NCI-H2107 (cell line): ENCODE measurements at places on chromosomes 5 and 9.

- peak; percentile 16 for DNase-seq
These were observed 47.2 kb downstream of the GPBP1 start for GRCh38 chr5:57221049-57221568.

GRCh38 chr5:175854231-175855040 is 16.9 kb upstream of the CPLX2 start:
- no peak for DNase-seq

DNA sequence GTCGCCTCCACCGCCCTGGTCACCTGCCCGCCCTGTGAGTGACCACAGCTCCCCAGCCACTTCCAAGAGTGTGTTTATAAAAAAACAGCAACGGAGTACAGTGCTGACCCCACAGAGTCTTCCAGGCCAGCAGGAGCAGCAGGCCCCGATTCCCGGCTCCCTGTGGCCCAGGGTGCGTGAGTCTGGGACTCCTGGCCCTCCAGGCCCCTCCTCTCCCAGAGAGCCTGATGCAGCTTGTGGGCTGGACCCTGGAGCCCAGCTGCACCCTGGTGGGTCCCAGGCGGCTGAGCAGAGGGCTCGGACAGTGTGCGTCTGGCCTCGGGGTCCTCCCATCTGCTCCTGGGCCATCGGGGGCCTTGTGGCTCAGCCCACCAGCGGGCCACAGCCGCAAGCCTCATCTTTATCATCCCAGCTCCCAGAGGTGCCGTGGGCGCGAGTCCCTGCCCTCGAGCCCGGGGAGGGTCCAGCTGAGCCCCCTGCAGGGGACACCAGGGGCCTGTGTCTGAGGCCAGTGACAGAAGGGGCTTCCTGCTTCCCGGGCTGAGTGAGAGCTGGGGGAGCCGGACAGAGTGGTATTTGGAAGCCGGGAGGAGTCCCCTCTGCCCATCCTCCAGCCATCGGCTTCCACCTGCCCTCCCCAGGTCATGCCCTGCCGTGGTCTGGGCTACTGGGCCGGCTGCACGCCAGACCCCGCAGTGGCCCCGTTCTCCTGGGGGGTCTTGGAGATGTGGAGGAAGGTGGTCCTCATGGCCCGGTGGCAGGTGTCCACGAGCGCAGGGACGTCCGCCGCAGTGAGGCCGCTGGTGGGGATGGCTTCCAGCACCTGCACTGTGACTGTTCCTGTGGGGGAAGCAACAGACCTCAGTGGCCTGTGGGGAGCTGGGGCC is 10.6 kb downstream of the EGFL7 start:
- no peak for DNase-seq

- no peak for DNase-seq
These were observed 11.3 kb downstream of the SHOC1 start for GRCh38 chr9:111783424-111783823.

GRCh38 chr5:33423018-33423630 is 17.6 kb upstream of the TARS1 start:
- no peak for DNase-seq

GRCh38 chr9:2740616-2741015 is 23.3 kb downstream of the KCNV2 start:
- no peak for DNase-seq

DNA sequence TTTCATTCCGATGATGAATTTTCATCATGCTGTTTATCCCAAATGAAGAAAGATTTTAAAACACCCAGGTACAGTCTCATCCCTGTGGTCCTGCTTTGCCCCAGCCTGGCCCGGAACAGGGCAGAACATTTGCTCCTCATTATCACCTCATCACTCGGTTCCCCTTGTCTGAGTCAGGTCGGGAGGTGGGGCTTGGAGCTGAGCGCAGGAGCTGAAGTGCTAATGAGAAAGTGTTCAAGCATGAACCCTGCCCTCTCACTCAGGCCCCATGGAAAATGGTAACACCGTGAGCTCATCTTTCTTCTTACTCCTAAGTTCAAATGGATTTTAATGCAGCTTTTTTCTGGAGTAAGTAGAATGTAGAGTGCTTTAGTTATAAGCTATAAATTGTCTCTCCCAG is 466.2 kb downstream of the KDM4C start:
- no peak for DNase-seq

- no peak for DNase-seq
These were observed 31.5 kb upstream of the ZFAND5 start for GRCh38 chr9:72396247-72397091.

DNA sequence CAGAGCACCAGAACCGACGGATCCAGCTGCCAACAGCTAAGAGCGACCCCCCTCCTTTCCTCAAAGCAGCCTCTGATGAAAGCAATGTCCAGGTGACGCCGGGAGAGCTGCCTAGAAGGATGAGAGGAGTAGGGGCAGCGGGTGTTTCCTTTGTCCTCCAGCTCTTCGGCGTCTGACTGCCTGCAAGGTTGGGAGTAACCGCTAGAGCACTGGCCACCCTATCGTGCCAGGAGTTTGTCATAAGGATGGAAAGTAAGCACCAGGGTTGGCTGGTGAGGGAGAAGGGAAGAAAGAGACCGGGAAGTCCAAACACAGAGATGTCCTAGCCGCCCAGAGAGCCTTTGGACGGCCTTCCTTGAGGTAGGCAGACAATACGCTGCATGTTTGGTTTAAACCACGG is 10.8 kb downstream of the MRPL36 start:
- DNase-seq, result no peak

GRCh38 chr5:154430466-154430865 is 15.3 kb upstream of the SAP30L start:
- no peak for DNase-seq

DNA sequence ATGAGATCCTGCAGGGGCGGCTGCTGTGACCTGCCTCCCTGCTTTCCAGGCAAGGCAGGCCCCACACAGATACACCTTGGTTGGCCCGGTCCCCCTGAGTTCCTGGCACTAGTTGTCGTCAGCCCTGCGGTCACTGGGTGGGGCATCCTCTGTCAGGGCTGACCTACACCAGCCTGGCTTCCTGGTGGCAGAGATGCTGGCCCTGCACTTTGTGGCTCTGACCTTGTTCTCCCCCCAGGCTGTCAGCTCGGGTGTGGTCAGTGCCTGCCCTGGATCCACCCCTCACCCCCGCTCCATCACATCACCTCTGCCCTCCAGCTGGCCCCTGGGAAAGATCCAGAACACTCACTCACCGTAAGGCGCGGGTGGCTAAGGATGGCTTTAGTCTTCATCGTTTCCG is 74.1 kb downstream of the PHF2 start:
- DNase-seq, result no peak

DNA sequence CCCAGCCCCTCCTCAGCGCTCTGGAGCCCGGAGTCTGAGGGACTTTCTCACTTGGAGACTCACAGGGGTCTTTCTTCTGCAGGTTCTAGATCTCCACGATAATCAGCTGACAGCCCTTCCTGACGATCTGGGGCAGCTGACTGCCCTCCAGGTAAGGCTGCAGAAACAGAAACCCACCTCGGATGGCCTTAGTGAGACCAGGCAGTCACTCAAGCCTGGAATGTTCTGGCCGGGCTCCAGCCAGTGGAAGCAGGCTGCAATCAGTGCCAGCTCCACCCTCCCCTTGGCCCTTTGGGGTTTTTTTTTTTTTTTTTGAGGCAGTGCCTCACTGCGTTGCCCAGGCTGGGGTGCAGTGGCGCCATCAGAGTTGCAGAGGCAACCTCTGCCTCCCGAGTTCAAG is 7.6 kb downstream of the LRSAM1 start:
- no peak for DNase-seq

DNA sequence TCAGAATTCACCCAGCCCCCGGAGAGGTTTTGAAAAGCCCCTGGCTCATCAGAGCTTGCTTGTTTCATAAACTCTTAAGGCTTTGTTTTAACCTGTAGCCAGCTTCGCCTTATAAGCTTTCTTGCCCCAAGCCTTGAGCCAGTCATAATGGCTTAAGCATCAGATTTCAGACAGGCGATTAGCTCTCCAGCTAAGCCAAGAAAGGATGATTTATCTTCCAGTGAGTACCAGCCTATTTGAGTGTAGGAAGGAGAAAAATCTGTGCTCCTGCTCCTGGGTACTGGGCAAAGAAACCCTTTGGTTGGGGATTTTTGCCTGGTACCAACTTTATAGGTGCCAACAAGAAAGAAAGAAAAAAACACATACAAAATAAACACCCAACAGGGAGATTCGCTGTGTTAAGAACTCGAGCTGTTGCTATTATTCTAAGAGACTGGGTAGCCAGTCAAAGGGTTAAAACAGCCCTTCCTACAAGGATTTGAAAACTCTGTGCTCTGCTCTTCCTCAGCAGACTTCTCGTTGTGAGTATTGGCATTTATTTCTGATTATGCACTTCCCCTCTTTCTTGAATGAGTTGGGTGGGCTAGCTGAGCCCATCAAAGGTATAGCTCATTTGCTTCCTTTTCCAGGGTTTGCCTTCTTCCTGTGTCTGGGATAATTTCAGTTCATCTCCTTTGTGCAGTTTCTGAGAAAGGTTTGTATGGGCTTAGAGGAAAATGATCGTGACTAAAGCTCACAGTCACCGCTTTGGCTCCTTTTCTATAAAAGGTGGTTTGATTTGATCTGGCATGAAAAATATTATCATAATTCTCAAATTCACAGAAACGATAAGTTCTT is 157.2 kb upstream of the DMRT1 start:
- no peak for DNase-seq

DNA sequence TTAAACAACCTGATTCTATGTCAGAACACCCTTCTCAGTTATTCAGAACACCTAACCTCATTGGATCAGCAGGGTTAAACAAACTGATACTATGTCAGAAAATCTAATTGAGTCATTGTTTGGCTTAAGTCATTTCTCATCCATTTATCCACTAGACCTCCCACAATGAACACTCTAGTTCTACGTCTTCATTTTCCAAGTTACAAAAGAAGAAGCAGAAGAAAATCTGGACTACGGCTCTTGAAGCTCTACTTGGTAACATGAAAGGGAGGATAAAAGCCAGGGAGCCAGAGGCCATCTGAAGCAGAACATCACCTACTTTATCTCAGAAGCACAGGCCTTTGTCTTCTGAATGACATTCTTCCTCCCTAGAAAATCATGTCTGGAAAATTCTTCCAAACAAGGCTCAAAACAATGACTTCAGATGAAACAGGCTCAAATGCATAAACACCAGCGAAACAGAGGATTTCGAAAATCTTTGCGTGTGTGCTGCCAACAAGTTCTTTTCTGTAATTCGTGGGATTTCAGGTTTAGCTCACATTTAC is 35.4 kb upstream of the TGFBI start:
- DNase-seq, result no peak

GRCh38 chr5:149177911-149178565 is 36.7 kb downstream of the ABLIM3 start:
- DNase-seq, result peak; percentile 16

- DNase-seq, result no peak
These were observed 31.1 kb downstream of the PTTG1 start for GRCh38 chr5:160452795-160453194.

- no peak for DNase-seq
These were observed 30.6 kb downstream of the STX17 start for GRCh38 chr9:99936947-99937587.

GRCh38 chr5:90956511-90957097 is 398.0 kb downstream of the ADGRV1 start:
- DNase-seq, result no peak

- no peak for DNase-seq
These were observed 555.5 kb downstream of the CDH9 start for GRCh38 chr5:26482810-26483375.

DNA sequence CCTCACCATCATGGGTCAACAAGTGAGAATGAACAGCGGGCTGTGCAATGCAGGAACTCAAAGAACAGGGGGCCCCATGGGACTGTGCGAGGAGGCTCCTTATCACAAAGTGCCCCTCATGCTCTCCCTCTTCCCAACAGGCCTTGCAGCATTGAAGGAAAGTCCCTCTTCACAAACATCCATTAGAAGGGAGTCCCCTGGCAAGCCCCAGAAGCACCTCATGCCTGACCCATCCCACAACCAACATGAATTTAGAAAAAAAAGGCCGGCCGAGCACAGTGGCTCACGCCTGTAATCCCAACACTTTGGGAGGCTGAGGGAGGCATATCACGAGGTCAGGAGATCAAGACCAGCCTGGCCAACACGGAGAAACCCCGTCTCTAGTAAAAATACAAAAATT is 122.6 kb upstream of the FSTL4 start:
- DNase-seq, result no peak

DNA sequence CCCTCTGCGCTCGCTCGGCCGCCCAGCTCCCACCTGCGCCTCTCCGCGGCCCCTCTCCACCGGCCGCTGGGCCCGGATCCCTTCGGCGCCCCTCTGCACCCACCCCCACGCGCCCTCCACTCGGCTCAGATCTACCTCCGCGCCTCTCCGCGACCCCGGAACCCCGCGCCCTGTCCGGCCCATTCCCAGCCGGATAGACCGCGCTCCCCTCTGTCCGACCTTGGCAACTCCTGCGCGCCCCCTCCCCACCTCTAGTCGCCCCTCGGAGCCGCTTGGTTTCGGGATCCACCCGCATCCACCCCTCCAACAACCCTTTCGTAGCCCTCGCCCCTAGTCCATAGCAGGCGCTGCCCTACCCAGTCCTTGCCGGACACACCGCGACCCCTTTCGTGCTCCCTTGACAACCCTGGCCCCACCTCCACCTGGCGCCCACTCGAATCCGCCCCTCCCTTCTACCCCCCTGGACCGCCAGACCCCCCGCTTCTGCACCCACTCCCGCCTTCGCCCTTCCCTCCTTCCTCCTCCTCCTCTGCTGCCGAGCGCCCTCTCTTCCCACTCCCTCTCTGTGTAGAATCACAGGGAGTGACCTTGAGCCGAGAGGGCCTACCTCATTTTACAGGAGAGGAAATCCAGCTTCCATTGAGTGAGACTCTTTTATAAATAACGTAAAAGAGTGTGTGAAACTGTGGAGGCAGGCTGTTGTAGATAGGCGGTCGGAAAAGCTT is 525 bp upstream of the AK3 start:
- DNase-seq, result no peak

DNA sequence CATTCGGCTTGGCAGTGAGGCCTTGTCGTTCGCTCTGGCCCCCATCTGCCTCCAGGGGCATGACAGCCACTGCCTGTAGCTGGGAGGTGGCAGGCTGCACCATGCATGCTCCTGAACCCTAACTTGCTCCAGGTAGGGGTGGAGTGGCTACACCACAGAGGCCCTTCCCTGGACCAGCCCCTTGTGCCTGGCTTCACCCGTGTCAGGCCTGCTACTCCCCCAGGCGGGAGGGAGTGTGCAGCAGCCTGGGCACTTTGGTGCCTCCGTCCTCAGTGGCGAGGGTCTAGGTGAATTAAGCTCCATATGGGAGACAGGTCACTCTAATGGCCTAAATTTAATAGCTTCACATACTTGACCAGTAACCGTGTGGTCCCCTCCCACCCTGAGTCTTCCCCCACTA is 59.4 kb upstream of the LMX1B start:
- no peak for DNase-seq

DNA sequence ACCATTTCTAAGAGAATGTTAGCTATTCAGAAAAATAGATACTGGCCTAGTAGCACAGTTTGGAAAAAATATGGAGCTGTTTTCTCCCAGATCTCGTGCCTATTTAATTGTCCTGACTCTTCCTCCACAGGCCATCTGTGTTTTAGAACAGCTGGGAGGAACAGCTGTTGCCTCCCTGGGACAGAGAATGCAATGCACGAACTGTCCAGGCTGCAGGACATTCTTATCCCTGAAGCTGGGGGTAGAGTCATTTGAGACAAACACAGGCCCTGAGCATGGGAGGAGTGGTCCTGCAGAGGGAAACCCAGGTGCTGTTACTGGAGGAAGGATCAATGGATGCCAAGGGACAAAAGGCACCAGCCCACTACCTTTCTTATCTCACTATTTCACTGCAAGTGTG is 20.9 kb upstream of the SPARC start:
- no peak for DNase-seq

- DNase-seq, result no peak
These were observed 57.9 kb downstream of the EXD3 start for GRCh38 chr9:137365056-137365455.

GRCh38 chr9:115397591-115398312 is 279.8 kb upstream of the TNC start:
- DNase-seq, result no peak

- DNase-seq, result no peak
These were observed 74.0 kb downstream of the C9orf85 start for GRCh38 chr9:71985297-71985911.
